ENCODE measurements at places on chromosomes 2 and 18.

DNA sequence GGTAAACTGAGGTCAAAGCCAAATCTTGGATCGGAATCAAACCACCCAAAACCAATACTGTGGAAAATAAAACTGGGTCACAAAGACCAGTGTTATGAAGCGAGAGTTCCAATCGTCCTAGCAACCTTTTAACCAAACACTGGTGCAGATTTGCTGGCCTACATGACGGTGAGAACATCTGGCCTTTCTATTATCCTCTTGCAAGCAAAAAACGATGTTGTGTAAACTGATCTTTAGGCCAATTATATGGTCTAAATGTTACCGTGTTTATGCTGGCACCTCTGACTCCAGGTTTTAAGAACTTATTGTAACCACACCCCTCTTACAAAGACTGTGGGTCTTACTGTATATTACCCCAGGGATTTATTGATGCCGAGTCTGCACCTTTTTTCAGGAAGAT lies 145.9 kb downstream of the GFPT1 start:
- no peak for DNase-seq

DNA sequence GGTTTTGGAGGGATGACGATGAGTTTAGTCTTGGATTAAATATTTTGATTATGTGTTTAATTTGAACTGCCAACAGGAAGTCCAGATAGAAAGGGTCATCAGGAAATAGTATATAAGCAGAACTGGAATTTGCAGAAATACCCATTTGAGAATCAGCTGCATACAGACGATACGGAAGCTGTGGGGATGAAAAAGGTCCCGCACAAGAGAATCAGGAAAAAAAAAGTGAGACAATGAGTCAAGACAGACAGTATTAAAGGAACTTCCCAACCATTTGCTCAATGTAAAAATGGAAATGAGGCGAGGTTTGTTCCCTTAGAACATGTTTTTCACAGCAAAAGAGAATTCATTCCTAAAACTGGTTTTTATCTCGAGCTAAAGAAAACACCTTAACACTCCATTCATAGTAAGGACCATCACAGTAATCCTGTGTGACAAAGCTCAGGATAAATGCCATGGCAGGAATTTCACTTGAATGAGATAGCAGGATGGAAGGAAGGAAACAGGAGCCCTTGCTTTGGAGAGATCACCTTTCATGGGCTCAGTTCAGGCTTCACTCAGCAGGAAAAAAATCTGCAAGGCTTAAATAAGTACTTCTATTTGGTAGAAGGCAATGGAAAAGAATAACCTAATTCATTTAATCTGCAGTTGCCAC lies 29.3 kb downstream of the BCL2 start:
- DNase-seq: no peak

GRCh38 chr2:45930396-45930792 lies 278.9 kb downstream of the PRKCE start:
- DNase-seq: no peak

DNA sequence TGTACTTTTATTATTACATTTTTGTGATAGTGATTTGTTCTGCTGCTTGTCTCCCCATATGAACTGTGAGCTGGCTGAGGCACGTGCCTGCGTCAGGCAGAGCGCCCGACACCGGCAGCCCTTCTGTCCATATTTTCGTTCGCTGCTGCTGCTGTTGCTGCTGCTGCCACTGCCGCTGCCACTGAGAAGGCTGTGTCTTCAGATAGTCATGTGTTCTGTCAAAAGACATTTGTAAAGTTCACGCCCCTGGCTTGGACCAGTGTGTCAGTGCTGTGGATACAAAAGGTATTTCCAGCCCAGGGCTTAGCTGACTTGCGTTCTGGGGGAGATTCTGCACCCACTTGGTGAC lies 47.0 kb downstream of the TWIST2 start:
- DNase-seq: no peak

DNA sequence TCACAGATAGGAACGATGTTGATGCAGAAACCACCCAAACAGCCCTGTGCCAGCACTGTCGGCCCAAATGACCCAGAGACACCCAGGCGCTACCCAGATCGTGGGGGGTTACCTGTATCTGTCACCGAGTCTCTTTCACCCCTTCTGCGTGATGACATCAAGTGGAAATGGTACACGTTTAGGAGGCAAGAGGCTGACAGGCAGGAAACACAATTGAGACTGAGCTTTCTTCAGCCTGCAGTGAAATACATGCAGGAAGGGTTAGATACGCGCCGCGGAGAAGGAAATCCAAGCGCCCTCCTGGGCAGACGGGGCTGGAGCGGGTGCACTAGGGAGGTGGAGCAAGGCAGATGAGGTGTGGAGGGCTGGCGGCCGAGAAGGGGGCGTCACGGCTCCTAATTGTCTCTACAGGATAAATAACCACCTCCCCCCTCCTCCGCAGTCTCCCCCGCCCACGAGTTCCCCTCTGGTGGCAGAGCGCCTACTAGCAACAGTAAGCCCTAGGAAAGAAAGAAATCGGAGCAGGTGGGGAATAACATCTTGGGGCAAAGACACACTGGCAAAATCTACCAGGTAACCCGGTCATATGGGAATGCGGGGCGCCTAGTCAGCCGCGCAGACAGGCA lies at the start of gene RNF152:
Gene RNF152 (minus strand): TSS at position 325 of the 626 bp plus-strand sequence. CDS start 76,544 bp downstream, outside the sequence.
- DNase-seq: no peak

DNA sequence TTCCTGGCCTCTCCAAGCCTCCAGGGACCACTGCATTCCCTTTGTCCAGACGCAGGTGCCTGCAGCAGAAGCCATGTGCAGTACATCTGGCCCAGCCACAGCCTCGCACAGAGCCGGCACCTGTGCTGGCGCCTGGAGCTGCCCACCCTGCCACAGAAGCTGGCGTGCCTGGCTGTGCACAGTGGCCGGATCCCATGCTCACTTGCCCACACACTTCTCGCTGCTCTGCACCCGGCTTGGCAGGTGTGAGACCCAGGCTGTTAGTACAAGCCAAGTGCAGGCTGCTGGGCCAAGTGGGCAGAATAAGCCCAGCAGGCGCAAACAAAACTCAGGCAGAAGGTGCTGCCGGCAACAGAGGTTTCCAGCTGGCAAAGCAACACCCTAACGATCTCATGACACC lies 124.5 kb upstream of the CCDC150 start:
- DNase-seq: no peak

- DNase-seq: peak; percentile 30
These were observed 78.4 kb downstream of the TGFA start for GRCh38 chr2:70475266-70475665.

DNA sequence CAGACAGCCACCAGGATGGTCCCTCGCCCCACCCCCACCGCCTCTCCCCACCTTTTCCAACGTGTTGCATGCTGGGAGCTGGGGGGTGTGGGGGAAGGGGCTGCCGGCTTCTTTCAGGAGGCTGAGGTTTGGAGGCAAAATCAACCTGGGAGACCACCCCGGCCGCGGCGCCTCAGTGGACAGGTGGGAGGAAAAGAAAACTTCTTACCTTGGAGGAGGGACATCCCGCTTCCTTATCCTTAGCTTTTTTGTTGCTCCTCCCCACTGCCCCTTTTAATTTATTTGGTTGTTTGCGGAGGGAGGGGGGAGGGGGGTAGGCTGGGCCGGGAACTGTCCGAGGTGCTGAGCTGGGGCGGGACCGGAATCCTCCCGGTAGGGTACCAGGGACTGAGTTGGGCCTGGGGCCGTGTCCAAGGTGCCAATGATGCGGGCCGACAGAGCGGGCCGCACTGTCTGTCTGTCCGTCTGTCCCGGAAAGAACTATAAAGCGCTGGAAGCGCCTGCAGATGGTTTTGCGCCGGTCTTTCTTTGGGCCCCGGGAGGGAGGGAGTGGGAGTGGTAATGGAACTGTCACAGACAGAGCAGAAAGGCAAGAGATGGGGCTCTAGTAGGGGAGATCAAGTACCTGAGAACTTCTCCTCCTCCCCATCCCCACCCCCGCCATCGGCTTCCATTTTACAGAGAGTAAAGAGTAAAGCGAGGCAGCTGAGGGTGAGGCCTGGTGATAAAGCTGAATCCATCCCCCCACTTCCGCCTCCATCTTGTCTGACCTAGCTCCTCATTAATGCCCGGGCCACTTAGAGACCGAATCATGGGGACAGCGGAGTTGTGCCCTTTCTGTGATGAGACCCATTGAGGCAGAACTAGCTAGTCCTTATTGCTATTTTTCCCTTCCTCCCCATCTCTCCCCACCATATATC lies 2.4 kb downstream of the CDK5R2 start:
- no peak for DNase-seq

DNA sequence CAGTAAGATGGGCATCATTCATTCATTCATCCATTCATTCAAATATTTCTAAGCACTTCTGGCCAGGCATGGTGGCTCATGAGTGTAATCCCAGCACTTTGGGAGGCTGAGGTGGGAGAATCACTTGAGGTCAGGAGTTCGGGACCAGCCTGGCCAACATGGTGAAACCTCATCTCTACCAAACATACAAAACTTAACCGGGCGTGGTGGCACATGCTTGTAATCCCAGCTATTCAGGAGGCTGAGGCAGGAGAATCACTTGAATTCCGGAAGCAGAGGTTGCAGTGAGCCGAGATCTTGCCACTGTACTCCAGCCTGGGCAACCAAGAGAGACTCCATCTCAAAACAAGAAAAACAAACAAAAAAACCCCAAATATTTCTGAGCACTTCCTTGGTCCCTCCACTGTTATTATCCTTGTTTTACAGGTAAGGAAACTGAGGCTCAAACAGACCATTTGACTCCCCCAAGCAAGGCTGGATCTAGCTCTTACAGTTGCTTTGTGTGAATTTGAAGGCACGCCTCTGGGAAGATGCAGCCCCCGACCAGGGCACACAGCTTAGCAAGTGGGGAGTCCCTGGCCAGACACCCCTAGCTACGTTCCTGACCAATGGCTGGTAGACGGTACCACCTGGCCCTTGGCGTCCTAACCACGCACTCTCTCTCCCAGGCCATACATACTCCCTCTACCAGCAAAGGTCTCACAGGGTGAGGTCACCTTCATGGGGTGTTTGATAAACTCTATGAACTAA lies 50.6 kb upstream of the ODC1 start:
- DNase-seq: no peak

DNA sequence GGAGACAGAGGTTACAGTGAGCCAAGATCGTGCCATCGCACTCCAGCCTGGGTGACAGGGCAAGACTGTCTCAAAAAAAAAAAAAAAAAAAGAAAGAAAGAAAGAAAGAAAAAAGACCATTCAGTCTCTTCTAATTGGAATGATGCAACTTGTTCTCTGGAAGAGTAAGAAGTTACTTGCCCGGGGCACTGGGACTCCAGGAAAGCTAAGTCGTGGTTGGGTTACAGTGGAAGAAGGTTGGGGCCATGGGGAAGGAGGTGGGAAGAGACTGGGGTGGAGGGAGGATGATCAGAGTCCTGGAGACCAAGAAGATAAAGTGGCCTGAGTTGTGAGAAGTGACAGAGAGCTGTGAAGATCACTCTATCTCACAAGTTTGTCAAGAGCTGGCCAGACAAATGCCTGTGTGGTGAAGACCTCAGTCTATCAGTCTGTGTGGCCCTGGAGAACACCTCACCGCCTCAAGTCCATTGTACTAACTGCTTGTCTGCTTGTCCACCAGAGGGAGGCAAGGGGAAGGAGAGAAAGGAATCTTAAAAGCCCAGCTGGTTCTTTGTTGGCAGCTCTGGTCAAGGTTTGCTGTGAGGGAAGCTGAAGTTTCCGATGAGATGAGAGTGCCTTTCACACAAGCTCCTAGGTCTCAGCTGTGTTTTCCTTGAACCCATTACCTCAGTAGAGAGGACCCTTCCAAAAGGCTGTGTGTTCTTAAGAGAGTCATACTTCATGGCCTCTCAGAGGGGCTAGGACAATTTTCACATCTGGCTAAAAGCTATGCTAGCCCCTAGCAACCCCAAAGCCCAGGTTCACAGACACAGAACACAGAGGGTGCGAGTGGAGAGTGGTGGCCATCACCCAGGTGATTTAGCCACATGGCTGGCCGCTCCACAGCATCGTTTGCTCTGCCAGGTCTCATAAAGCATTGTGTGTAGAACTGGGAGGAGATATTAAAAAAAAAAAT lies 72.0 kb upstream of the TMEM178A start:
- no peak for DNase-seq

DNA sequence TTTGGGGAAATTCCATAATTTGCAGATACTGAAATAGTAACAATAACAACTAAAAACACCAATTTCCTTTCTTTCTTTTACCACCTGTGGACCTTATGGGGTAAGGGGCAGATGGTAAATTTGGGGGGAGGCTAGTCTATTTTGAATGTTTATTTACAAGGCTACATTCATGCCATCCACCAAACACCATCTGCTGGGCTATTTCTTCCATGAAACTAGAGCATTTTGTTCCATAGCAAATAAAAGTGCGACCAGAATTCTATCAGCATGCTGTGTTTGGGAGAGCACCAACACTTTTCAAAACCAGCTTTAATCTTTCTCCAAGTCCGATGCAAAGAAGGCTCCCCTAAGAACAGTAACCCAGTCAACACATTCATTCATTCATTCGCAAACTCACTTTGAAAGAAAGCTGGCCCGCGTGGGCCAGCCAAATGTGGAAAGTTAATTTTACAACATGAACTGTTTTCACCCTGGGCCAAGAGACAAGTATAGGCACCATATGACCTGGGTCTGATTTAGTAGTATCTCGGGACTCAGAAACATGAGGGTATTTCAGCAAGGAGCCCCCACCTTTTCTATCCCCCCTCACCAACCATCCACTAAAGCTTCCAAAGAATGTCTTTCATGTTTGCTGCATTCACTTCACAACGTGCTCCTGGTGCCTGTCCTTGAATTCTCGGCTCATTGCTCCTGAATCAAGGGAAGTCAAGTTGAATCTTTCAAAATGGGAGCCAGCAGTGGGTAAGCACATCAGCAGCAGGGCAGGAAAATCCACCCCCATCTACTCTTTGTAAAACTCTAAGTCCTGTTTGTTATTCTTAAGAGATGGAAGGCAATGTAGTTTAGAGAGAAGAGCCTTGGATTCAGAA lies 210.6 kb downstream of the C1D start:
- DNase-seq: no peak

- DNase-seq: no peak
These were observed 1596.5 kb upstream of the LRRTM1 start for GRCh38 chr2:81901017-81901416.

DNA sequence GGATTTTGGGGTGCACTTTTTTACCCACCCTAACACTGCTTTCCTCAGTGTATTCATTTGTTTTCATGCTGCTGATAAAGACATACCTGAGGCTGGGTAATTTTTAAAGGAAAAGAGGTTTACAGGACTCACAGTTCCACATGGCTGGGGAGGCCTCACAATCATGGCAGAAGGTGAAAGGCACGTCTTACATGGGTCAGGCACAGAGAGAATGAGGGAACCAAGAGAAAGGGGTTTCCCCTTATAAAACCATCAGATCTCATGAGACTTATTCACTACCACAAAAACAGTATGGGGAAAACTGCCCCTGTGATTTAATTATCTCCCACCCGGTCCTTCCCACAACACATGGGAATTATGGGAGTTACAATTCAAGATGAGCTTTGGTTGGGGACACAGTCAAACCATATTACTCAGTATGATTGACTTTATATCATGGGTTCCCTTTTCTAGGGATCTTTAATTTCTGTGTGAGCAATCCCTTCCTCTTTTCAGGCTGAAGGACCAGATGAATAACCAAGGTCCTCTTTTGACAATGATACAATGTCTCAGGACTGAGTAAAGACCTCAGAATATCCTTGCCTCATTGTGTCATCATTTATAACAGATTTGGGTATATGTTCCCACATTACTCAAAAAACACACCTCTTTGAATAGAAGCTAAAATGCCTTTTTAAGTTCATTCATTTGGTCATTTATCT lies 100.1 kb upstream of the TRIB2 start:
- DNase-seq: no peak
